NK-92 treated with Interleukin-12 subunit alpha and Interleukin-12 subunit beta, amount 100 ng/mL, for 24 hours (cell line): ENCODE measurements at places on chromosomes 12 and 14.

DNA sequence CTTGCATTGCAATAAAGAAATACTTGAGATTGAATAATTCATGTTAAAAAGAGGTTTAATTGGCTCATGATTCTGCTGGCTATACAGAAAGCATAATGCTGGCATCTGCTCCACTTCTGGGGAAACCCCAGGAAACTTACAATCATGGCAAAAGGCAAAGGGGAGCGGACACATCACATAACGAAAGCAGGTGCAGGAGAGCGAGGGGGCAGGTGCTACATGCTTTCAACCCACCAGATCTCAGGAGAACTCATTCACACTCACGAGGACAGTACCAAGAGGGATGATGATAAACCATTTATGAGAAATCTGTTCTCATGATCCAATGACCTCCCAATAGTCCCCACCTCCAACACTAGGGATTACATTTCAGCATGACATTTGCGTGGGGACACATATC is 172.6 kb downstream of the RASSF9 start:
- DNase-seq: no peak

DNA sequence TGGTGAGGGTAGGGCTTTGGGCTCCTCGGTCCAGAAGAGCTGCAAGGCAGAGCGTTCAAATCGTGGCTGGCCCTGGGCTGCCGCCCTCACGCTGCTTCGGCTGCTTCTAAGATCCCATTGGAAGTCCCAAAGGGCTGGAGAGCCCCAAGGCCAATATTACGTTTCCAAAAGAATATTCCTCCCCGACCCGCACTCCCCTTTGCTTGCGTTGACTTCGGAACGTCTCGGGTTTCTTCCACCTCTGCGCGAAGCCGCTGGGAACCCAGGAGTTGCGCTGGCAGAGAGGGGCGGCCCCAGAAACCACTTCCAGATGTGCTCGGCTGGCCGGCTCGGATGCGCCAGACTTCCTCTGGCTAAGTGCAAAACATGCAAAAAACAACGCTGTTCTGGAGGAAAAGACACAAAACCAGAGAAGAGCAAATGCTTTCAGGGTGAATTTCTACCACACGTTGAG is at the start of gene GLT8D2:
GLT8D2 (minus strand) TSS at position 285 of the 454 bp plus-strand sequence. CDS start 30,539 bp downstream, outside the sequence.
- no peak for DNase-seq

DNA sequence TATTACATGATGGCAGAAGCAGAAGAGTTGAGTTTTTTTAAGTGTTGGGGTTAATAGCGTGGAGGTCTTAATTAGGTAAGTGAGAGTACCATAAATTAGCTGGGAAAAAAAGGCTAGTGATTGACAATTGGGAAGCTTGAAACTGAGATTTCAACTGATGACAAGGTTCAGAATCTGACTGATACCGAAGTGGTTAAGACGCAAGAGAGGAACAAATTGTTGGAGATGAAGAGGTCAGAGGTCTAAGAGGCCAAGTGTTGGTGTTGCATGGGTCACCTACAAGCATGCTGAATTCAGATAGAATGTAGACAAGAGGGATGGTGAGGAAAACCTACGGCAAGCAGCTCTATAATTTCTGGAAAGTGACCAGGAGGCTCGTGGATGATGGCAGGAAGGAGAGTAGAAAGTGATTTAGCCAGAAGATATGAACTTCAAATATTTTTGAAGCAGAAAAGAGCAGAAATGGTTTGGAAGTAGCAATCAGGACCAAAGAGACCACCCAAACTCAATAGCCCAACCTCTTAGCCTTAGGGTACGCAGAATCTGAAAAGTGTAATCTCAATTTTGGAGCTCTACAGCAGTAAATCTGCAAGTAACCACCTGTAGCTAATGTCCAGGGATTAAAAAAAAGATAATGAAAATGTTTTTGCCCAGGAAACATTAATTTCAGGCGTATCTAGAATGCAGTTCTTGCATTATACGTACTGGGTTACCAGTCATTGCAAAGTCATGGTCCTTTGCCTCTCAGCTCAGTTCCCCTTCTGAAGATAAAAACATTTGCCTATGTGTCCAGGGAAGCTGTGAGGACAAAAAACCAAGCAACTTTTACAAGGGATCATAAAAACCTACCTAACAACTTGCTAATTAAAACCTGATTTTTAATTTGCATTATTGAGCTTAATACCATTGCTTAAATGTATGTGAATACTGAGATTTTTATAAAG is 1.7 kb upstream of the TMPO start:
- no peak for DNase-seq

DNA sequence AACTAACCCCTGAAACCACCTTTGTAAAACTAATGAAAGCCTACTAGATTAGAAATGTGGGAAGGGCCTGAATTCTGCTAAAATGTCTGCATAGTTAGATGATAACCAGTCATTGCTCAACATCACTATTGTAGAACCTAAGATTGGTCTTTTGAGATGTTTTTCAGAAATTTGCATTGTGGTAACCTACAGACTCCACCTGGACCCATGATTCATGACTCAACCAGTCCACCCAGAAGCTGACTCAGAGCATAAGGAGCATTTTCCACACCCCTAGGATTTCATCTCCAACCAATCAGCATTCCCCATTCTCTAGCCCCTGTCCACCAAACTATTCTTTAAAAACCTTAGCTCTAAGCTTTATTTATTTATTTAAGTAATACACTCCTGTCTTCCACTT is 30.4 kb upstream of the CHGA start:
- DNase-seq: no peak

DNA sequence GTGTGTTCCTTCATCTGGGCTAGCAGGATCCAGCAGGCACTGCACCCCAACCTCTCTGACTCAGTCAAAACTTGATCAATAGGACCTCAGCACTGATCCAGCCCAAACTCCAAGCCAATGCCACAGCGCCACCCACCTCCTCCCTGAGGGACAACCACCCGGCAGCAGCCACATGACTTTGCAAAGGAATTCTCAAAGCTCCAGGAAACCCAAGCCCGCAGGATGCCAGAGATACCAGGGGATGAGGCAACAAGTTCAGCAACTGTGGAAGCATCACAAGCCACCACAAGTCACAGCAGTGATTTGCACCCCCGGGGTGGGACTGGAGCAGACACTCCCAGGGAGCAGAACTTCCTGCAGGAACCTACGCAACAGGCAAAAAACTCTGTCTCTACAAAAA is 37.3 kb downstream of the ACTN1 start:
- DNase-seq: no peak

GRCh38 chr12:113208041-113208934 is 13.0 kb upstream of the TPCN1 start:
- peak; percentile 75 for DNase-seq

- no peak for DNase-seq
Observed at GRCh38 chr14:34368115-34368970, 93.7 kb downstream of the SPTSSA start.
